Activated CD4-positive, alpha-beta T cell treated with anti-CD3 and anti-CD28 coated beads for 48 hours (primary cell): ENCODE measurements at places on chromosomes 7 and 10.
A peak's percentile ranks its signal among the peaks of the same experiment; 100 is the strongest.

- DNase-seq = no peak
Measured at GRCh38 chr10:114427124-114427852, 23.0 kb upstream of the AFAP1L2 start.

DNA sequence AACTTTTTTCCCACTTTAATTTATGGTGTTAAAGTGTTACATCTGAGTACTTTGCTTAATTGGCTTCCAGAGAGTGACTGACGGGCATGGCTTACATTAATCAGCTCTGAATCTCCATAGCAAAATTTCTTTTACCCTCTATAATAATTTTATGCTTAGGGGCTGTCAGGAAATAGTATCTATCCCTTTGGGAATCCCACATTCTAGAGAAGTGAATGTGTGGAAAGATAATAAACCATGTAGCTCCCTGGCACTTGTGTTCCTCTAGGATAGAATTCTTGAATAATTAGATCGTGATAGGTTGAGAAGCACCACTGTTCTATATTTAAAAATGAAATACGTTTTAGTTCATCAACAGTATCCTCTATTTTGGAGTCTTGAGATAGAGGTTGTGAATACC is 89.6 kb downstream of the DNAJB9 start:
- no peak for DNase-seq

GRCh38 chr7:42611961-42612360 is 299.9 kb downstream of the C7orf25 start:
- DNase-seq = no peak

DNA sequence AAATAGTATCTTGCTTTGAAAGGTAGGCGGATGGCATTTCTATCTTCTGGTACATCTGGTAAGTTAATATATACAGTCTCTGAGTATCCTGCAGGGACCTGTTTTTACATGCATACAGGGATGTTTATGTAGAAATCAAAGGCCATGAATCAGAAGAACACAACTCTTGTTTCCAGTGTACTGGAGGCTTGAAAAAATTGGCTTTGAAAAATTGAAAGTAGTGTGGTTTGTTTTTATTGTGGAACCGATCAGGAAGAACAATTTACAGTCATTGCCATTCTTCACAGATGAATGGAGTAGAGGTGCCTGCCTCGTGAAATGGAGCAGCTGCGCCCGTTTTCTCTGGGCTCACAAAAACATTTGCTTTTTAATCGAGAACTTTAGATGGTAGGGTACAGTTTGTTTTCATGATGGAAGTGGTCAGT is 54.0 kb upstream of the RPA3 start:
- DNase-seq = peak; percentile 31

DNA sequence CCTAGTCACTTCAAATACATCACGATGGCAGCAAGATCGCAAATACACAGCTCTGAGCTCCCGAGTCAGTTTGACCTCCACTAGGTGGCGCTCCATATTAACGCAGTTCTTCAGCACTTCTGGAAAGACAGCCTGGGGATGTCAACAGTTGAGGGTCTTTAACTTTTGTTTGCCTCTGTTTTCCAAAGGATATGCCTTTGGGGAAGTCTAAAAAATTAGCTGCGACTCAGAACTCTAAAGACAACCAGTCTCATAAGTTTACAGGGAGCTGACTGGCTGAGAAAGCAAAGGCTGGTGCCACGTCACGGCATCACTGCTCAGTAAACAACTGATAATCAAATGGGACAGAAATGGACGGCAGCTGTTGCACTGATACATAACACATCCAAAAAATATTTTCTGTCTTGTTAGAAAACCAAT is 458.8 kb downstream of the SORCS1 start:
- DNase-seq = peak; percentile 54

GRCh38 chr10:35789996-35790395 is 147.9 kb upstream of the FZD8 start:
- no peak for DNase-seq

DNA sequence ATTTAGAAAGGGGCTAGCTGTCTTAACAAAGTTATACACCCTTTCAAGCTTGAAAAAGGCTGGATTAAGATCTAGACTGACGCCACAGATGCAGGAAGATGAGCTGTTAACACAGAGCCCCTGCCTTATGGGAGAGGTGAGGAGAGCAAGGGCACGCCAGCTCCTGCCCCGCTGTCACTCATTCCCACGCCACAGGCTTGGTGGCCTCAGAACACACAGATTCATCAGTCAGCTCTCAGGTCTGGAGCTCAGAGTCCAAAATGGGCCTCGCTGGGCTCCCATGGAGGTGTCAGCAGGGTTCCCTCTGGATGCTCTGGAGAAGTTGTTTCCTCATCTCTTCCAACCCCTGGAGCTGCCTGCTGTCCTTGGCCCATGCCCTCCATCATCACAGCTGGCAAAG is 554.2 kb downstream of the TCERG1L start:
- no peak for DNase-seq

DNA sequence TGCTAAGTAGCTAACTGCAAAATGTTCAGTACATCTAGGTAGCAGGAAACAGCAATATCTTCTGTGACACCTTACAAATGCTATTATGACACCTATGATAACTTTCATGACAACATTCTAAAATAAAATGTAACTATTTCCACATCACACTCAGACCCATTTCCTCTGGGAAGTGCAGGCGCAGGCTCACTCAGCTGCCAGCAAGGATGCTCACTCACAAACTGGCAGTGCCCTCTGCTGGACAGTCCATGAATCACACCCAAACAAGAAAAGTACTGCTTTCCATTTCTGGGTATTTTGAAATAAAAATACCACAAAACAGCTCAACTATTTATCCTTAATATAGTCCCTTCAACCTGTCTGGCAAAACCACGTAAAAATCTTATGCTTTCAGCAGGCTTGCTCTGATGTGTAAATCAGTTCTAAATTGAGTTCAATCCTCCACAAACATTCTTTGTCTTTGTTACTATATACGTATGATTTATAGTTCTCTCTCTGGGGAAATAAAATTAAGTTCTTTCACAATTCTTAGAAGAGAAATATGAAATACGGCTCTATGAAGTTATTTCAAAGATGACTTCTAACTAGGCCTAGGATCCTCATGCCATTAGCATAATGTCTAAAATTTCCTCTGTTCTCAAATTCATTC is 176.6 kb downstream of the PARD3 start:
- peak; percentile 77 for DNase-seq

GRCh38 chr7:139230484-139230773 is 608 bp upstream of the UBN2 start:
- DNase-seq = no peak

- DNase-seq = no peak
Measured at GRCh38 chr7:142012825-142013511, 17.3 kb downstream of the MGAM start.

- no peak for DNase-seq
Measured at GRCh38 chr7:779480-779879, 52.4 kb upstream of the PRKAR1B start.

- peak; percentile 69 for DNase-seq
Measured at GRCh38 chr10:70925377-70926225, 37.2 kb upstream of the PCBD1 start.

GRCh38 chr7:69597278-69598076 is 798 bp upstream of the AUTS2 start:
- DNase-seq = peak; percentile 10

- DNase-seq = no peak
Measured at GRCh38 chr10:30111340-30112022, 52.1 kb upstream of the JCAD start.

DNA sequence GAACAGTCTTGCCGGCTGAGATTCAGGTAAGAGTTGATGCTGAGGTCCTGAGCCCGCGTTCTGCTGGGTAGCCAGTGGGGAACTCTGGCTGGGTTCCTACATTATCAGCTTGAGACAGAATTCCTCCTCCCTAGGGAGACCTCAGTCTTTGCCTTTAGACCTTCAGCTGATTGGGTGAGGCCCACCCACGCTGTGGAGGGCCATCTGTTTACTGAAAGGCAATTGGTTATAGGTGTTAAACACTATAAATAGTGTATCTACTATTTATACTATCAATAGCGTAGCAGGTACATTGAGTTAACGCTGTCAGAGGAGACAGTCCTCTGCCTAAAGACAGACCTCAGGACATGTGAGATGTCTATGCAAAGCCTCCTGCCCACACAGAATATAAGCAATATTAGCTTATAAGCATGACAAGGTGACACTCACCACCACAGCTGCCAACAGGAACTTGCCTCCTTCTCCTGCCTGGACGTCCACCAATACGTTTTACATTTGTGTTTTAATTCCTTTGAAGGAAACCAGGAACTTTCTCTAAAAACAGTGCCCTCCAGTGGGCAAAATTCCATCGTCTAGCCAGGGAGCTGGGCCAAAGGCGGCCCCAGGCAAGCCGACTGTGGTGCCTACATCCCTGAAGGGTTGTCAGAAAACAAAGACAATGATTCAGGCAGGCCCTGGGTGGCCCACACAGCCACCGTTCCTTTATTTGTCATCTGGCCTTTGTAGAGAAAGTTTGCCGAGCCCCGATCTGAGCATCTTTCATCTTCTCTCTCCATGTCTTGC is 58.8 kb downstream of the INSIG1 start:
- DNase-seq = no peak

- no peak for DNase-seq
Measured at GRCh38 chr7:29289156-29290021, 94.8 kb downstream of the CHN2 start.

DNA sequence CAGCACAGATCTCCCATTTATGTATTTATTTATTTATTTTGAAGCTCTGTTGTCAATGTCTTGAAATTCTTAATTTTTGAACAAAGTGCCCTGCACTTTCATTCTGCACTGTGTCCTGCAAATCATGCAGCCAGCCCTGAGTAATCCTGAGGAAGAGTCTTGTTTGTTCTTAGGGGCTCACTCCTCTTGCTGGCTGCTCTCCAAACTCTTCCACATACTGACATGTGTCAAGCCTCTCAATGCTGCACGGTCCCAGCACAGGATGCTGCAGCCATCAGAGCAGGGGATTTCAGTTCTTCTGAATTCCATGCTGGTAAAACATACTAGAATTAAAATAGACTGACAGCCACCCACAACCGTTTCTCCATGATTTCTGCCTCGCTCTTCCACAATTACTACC is 207.2 kb downstream of the PARD3 start:
- DNase-seq = no peak

DNA sequence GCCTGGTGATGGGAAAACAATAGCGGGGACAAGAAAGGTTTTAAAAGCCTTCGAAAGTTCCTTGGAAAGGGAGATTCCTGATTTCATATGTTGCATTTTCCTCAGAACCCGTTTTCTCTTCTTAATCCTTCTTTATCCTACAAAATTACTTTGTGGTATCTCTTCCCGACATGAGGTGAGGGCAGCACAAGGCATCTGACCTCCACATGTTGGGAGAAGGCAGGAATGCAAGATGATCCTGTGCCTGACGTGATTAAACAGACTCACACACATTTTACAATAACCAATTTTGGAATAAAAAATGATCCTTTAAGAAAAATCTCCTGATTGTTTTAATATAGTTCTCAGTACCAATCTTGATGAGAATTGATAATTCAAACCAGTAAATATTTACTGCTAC is 153.3 kb upstream of the MKLN1 start:
- DNase-seq = no peak

GRCh38 chr10:58746474-58747185 is 234.0 kb downstream of the BICC1 start:
- DNase-seq = no peak

DNA sequence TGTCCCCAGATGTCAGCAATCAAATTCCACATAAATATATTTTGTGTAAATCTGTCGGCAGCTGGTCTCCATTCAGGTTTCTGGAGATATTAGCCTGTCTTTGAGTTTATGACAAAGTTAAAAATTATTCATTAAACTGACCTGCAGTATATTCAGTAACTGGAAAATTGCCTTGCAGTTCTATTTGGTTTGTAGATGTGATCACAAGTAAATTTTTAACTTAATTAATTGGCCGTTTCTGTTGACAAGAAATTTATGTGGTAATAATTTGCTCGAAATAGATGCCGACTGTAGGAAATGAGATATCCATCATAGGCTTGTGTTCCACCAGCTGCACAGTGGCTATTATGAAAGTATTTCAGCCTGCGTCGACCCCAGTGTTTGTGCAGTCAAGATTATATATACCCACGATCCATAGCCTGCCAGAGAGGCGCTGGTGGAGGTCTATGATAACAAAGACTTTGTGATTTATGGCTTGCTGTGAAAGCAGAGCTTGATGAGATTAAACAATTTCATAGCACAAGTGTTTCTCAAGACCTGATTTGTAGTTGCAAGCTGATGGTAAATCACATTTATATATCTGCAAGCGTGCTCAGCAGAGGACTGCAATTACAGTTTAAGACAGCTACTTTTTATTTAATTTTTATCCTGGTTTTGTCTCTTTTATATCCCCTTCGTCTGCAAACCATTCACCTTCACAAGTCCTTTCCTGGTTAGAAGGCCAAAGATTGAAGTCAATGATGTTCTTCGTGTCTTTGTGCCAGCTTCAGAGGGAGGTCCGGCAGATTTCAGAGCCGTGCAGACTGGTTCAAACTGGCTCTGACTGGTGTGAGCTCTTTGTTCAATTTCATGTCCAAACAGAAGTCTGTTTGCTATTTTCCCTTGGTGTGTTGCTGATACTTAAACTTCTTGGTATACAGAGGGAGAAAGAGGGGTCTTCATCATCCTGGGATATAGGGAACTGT is 850.9 kb downstream of the LRMDA start:
- no peak for DNase-seq

DNA sequence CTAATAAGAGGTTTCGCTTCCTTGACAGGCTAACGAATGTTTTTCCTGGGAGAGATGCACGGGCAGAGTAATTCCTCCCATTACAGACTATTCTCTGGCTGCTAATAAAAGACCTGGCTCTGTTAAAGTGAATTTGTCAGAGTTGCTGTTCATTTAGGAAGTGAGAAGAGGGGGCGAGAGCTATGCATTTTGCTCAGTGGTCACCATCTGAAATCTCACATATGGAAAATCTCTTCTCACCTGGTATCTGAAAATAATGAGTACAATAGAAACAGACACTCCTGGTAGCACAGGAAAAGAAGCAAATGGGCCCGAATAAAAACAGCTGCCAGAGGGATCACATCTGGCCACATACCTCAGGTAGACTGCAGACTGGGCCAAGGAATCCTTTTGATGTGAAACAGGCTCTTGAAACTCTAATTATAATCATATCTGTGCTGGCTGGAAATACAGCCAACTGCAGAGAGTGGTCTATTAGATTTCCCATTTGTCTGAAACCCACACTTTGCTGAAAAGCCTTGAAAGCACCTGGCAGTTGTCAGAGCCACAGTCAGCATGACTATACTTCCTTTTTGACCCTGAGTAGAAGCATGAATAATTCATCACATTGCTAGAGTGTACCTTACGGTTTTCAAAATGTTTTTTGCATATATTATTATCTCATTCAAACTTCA is 33.6 kb downstream of the AOAH start:
- no peak for DNase-seq

DNA sequence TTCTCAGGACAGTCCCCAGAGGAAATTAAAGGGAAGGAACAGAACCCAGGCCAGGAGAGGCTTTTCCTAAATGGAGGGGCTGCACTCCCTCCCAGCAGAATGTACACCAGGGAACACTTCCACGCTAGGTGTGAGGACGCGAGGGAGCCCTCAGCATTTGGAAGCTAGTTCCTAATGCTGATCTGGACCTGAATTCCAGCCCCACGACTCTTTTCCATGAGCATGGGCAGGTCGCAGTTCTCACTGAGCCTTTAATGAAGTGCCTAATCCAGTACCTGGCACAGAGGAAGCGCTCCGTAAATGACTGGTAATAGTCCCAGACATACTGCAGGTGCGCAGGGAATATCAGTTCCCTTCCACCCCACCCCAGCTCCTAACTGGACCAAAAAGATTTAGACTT is 1.1 kb downstream of the ALOX5 start:
- no peak for DNase-seq
